ENCODE measurements at places on chromosomes 1 and 21. TPM values are rescaled to one million over a fixed set of nuclear protein-coding genes. Genes with fewer than 3 reads are reported as not detected.

The UBL4B gene
- not detected for total RNA-seq

The KPRP gene
- 0.09 TPM for total RNA-seq

The NGF gene
- not detected for total RNA-seq

The CYP4X1 gene
- total RNA-seq: 26.7 TPM

The MANEAL gene
- total RNA-seq: 5.0 TPM

The CCDC27 gene
- total RNA-seq: not detected

The GJA4 gene
- 5.0 TPM for total RNA-seq

The AMY1B gene
- total RNA-seq: not detected

The GJA8 gene
- total RNA-seq: not detected

The RYR2 gene
- 1.2 TPM for total RNA-seq

The VCAM1 gene
- total RNA-seq: not detected

The OR10Z1 gene
- total RNA-seq: not detected

DNA sequence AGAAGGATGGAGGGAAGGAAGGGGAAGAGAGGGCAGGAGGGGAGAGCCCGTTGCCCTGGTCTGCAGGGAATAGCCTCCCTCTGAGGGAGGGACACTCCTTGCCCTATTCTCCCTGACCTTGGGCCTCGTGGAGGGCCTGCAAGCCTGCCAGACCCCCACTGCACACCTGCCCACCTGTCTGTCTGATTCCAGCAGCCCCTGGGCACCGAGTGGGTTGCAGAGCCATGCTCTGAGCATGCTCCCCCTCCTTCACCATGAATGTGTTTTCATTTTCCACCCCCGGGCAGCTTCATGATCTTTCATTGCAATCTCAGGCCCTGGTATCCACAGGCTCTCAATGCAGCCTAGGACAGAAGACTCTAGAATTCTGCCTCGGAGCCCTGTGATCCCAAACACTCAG lies 5.1 kb upstream of the NPHP4 start:
- H3K4me1 ChIP-seq: peaks cover 9% of the 10 kb centered on the region
- H3K27me3 ChIP-seq: no peaks in the 10 kb centered on the region

- no peaks in the 10 kb centered on the region for H3K27me3 ChIP-seq
- no peaks in the 10 kb centered on the region for H3K36me3 ChIP-seq
- DNase-seq: no peak
- H3K27ac ChIP-seq: no peak overlapping the region
- no peak overlapping the region for H3K4me3 ChIP-seq
Measured at GRCh38 chr1:41888756-41889155, 30.0 kb downstream of the HIVEP3 start.

GRCh38 chr1:15557594-15557993 lies 27.3 kb downstream of the AGMAT start:
- no peak for DNase-seq
- no peak overlapping the region for H3K4me3 ChIP-seq
- peaks cover 25% of the 10 kb centered on the region for H3K4me1 ChIP-seq
- no peaks in the 10 kb centered on the region for H3K27me3 ChIP-seq

GRCh38 chr1:50591598-50591997 lies 168.4 kb upstream of the DMRTA2 start:
- H3K4me1 ChIP-seq: no peaks in the 10 kb centered on the region
- H3K27ac ChIP-seq: no peak overlapping the region

GRCh38 chr1:41812453-41812852 lies 106.3 kb downstream of the HIVEP3 start:
- no peaks in the 10 kb centered on the region for H3K27me3 ChIP-seq
- H3K36me3 ChIP-seq: no peaks in the 10 kb centered on the region
- no peak for DNase-seq
- peaks cover 20% of the 10 kb centered on the region for H3K4me1 ChIP-seq
- H3K27ac ChIP-seq: no peak overlapping the region

GRCh38 chr1:234495231-234495990 lies 16.4 kb upstream of the TARBP1 start:
- DNase-seq: no peak
- H3K36me3 ChIP-seq: no peaks in the 10 kb centered on the region
- H3K27ac ChIP-seq: peak overlapping the region; percentile 49
- peaks cover 29% of the 10 kb centered on the region for H3K4me1 ChIP-seq

DNA sequence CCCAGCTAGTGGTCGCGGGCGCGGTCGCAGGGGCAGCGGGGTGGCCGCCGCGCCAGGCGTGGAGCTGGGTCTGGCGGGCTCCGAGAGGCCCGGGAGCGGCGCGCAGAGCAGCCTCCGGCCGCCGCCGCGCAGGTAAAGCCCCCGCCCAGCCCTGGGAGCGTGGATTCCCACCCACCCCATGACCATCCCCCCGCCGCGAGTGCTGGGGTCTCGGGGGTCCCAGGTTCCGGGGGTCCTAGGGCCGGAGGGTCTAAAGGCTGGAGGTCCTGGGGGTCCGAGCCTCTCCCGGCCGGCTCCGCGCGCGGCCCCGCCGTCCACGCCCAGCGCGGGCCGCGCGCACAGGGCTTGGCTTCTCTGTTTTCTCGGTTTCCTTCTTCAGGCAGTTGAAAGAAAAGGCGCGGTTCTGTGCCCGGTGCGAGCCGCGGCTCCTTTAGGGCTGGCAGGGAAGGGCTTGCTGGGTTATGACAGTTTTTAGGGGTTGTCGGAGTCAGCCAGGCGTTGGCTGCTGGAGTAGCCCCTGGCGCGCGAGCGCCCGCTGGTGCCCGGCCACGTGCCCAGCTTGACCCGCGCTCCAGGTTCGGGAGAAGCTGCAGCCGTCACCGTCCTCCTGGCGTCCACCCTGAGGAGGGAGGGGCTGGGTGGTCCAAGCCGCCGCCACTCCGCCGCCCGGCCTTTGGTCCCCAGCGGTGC lies 359 bp downstream of the LRRC3 start:
- H3K36me3 ChIP-seq: no peaks in the 10 kb centered on the region
- H3K4me1 ChIP-seq: peaks cover 8% of the 10 kb centered on the region
- H3K27me3 ChIP-seq: no peaks in the 10 kb centered on the region
- peak overlapping the region; percentile 52 for H3K4me3 ChIP-seq

GRCh38 chr1:17913326-17914115 lies 158.4 kb downstream of the ACTL8 start:
- no peaks in the 10 kb centered on the region for H3K4me1 ChIP-seq
- H3K36me3 ChIP-seq: no peaks in the 10 kb centered on the region
- H3K27ac ChIP-seq: no peak overlapping the region
- no peak for DNase-seq
- H3K27me3 ChIP-seq: peaks cover 93% of the 10 kb centered on the region

GRCh38 chr1:191396622-191397021 lies 761.6 kb upstream of the RGS18 start:
- H3K4me1 ChIP-seq: no peaks in the 10 kb centered on the region
- no peaks in the 10 kb centered on the region for H3K27me3 ChIP-seq
- H3K36me3 ChIP-seq: no peaks in the 10 kb centered on the region

- H3K27ac ChIP-seq: no peak overlapping the region
- DNase-seq: no peak
- H3K27me3 ChIP-seq: no peaks in the 10 kb centered on the region
- no peaks in the 10 kb centered on the region for H3K36me3 ChIP-seq
- no peaks in the 10 kb centered on the region for H3K4me1 ChIP-seq
Measured at GRCh38 chr1:224149709-224150108, 33.3 kb upstream of the DEGS1 start.

GRCh38 chr1:2277741-2278488 lies 49.8 kb downstream of the SKI start:
- H3K36me3 ChIP-seq: peaks cover 8% of the 10 kb centered on the region
- peak overlapping the region; percentile 81 for H3K27ac ChIP-seq
- peaks cover 42% of the 10 kb centered on the region for H3K4me1 ChIP-seq
- no peak overlapping the region for H3K4me3 ChIP-seq

GRCh38 chr1:168507231-168507630 lies 36.6 kb downstream of the XCL2 start:
- no peak overlapping the region for H3K27ac ChIP-seq
- H3K27me3 ChIP-seq: no peaks in the 10 kb centered on the region
- no peak overlapping the region for H3K4me3 ChIP-seq
- peaks cover 13% of the 10 kb centered on the region for H3K4me1 ChIP-seq
- DNase-seq: no peak

GRCh38 chr1:194517567-194517966 lies 1331.2 kb upstream of the B3GALT2 start:
- H3K4me3 ChIP-seq: no peak overlapping the region
- no peak overlapping the region for H3K27ac ChIP-seq
- DNase-seq: no peak
- no peaks in the 10 kb centered on the region for H3K27me3 ChIP-seq
- no peaks in the 10 kb centered on the region for H3K4me1 ChIP-seq

DNA sequence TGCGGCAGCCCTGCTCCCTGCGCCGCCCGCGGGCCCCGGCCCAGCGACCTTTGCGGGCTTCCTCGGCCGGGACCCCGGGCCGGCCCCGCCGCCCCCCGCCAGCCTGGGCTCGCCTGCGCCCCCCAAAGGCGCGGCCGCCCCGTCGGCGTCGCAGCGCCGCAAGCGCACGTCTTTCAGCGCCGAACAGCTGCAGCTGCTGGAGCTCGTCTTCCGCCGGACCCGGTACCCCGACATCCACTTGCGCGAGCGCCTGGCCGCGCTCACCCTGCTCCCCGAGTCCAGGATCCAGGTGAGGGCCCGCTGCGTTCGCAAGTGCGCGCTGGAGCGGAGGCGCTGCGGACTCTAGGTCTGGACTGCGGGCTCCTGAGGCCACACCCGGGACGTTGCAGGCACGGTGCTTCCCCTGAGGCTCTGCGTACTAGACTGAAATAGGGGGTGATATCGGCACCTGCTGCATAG lies 351 bp downstream of the MIXL1 start:
- peak overlapping the region; percentile 51 for H3K4me3 ChIP-seq
- H3K36me3 ChIP-seq: no peaks in the 10 kb centered on the region
- peak overlapping the region; percentile 12 for H3K27ac ChIP-seq
- no peaks in the 10 kb centered on the region for H3K27me3 ChIP-seq
- no peak for DNase-seq

DNA sequence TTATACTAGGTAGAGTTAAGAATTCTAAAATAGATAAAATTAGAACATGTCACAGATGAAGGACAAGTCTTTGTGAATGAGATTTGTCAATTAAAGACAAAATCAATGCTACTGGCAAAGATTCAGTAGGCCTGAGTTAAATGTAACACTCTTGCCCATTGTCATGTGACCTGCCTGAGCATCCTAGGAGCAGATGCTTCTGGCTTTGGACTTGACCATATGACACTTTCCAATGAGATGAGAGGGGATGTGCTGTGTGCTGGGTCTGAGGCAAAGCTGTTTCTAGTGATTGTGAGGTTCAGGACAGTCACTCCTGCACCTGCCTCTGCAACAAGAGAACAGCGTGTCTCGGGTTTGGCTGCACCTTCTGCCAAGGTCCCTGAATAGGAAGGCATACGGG lies 144.9 kb downstream of the HIVEP3 start:
- DNase-seq: no peak
- no peaks in the 10 kb centered on the region for H3K36me3 ChIP-seq
- no peak overlapping the region for H3K27ac ChIP-seq
- no peak overlapping the region for H3K4me3 ChIP-seq

- no peaks in the 10 kb centered on the region for H3K4me1 ChIP-seq
- H3K4me3 ChIP-seq: no peak overlapping the region
- no peaks in the 10 kb centered on the region for H3K36me3 ChIP-seq
- H3K27ac ChIP-seq: peak overlapping the region; percentile 64
- no peak for DNase-seq
Measured at GRCh38 chr21:14591882-14592281, 45.8 kb upstream of the SAMSN1 start.

DNA sequence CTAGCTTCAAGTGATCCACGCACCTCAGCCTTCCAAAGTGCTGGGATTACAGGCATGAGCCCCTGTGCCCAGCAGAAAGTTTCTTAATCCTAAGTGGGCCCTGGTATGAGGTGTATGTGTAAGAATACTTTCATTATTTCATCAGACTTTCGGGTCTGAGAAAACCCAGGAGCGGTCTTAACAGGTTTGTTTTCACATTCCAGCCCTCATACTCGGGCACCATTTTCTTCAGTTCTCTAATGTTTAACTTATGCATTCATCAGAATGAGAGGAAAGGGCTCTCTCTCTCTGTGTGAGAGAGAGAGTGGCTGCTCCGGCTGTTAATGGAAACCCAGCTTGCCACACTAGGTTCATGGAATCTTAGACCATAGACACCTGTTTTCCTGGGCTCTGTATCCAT lies 4.2 kb upstream of the PADI1 start:
- no peaks in the 10 kb centered on the region for H3K27me3 ChIP-seq
- DNase-seq: no peak
- H3K27ac ChIP-seq: no peak overlapping the region
- H3K36me3 ChIP-seq: no peaks in the 10 kb centered on the region
- no peaks in the 10 kb centered on the region for H3K4me1 ChIP-seq

- peaks cover 30% of the 10 kb centered on the region for H3K4me1 ChIP-seq
- H3K36me3 ChIP-seq: peaks cover 13% of the 10 kb centered on the region
- H3K27ac ChIP-seq: peak overlapping the region; percentile 27
- H3K4me3 ChIP-seq: no peak overlapping the region
- H3K27me3 ChIP-seq: no peaks in the 10 kb centered on the region
Measured at GRCh38 chr1:91754816-91755580, 131.0 kb downstream of the TGFBR3 start.

GRCh38 chr1:70103770-70104169 lies 101.6 kb downstream of the LRRC40 start:
- DNase-seq: no peak
- H3K4me1 ChIP-seq: no peaks in the 10 kb centered on the region
- no peak overlapping the region for H3K27ac ChIP-seq
- H3K36me3 ChIP-seq: no peaks in the 10 kb centered on the region

DNA sequence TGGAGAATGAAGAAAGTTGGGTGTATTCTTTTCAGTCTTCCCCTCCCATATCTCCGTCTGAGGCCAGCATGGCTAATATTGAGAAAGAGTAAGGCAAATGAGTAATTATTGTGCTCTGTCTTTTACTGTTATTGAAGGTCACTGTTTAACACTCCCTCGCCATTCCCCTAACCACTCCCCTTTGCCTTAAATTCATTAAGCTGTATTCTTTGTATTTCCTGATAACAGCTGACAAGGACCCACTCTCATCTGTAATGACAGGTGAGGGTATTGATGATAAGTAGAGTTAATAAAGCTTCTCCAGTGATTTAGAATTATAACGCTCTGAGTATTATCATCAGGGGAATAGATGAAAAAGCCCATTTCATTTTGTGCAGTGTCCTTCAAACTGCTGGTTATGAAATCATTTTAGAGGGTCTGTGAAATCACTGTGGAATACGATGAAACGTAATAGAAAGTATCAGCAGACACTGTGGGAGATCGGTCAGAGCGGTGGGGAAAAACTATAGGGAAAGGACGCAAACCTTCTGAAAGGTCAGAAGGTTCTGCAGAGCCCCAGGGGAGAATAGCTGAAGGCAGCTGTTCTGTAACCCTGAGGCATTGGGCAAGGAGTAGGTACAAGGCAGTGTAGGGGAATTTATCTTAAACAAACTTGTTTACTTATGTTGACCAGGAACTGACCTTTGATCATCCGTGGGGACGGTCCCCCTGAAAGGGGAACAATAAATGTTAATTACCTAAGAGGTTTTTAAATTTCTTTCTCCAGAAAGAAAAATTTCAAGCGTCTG lies 46.3 kb upstream of the CACYBP start:
- H3K27ac ChIP-seq: no peak overlapping the region
- H3K4me3 ChIP-seq: no peak overlapping the region
- H3K36me3 ChIP-seq: no peaks in the 10 kb centered on the region
- no peaks in the 10 kb centered on the region for H3K27me3 ChIP-seq
- H3K4me1 ChIP-seq: no peaks in the 10 kb centered on the region

- H3K4me3 ChIP-seq: no peak overlapping the region
- no peak overlapping the region for H3K27ac ChIP-seq
- no peaks in the 10 kb centered on the region for H3K27me3 ChIP-seq
- H3K4me1 ChIP-seq: no peaks in the 10 kb centered on the region
- H3K36me3 ChIP-seq: no peaks in the 10 kb centered on the region
- no peak for DNase-seq
Measured at GRCh38 chr21:22120616-22121266, 1122.5 kb downstream of the NCAM2 start.

- H3K27ac ChIP-seq: peak overlapping the region; percentile 90
- no peaks in the 10 kb centered on the region for H3K27me3 ChIP-seq
- peaks cover 21% of the 10 kb centered on the region for H3K4me1 ChIP-seq
- H3K36me3 ChIP-seq: no peaks in the 10 kb centered on the region
Measured at GRCh38 chr1:45585110-45585426, 1.2 kb downstream of the NASP start.

Data from esophagus squamous epithelium (tissue), 5 donors.